Hematopoietic multipotent progenitor cell (in vitro differentiated cells): ENCODE measurements at places on chromosomes 4 and X. TPM values are rescaled to one million over a fixed set of nuclear protein-coding genes. Genes with fewer than 3 reads are reported as not detected.

Gene CT45A5
- total RNA-seq = not detected

Gene HTRA3
- total RNA-seq = 12.9 TPM

Gene PWWP3B
- not detected for total RNA-seq

- no peak for DNase-seq
These were observed 50.2 kb upstream of the BCOR start for GRCh38 chrX:40147971-40148370.

DNA sequence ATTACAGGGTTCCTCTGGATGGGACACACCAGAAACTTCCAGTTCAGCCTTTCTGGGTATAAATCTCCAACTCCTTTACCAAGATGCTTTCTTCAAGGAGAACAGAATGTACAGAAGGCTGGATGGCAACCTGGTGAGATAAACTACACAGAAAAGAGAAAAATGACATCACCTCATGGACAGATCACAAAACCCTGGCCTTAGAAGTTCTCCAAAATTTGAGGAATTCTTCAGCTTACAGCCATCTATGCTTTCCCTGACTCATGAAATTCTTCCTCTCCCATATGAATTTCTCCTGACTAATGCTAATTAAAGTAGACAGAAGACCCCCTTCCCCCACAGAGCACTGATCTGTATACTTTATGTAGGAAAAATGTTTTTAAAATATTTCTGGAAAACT is 345.4 kb downstream of the STIM2 start:
- DNase-seq = no peak

GRCh38 chr4:37601531-37601930 is 84.6 kb downstream of the RELL1 start:
- no peak for DNase-seq
